ENCODE measurements at places on chromosomes 16 and 17. TPM values are rescaled to one million over a fixed set of nuclear protein-coding genes. Genes with fewer than 3 reads are reported as not detected.

The MEOX1 gene
- 20.0 TPM for total RNA-seq

The CCDC92B gene
- 0.11 TPM for total RNA-seq

The KRTAP4-9 gene
- total RNA-seq, result not detected

The MAPT gene
- 21.1 TPM for total RNA-seq

The TP53TG3F gene
- total RNA-seq, result not detected

The TMEM235 gene
- total RNA-seq, result not detected

The HID1 gene
- 14.0 TPM for total RNA-seq

The SECTM1 gene
- 1.9 TPM for total RNA-seq

The BIRC5 gene
- total RNA-seq, result 0.27 TPM

The MMP25 gene
- total RNA-seq, result 0.92 TPM

The CHST5 gene
- 0.08 TPM for total RNA-seq

The ABCA6 gene
- 29.2 TPM for total RNA-seq

The ZNF688 gene
- 12.4 TPM for total RNA-seq

The CACNG5 gene
- total RNA-seq, result not detected

The KRT40 gene
- not detected for total RNA-seq

The TPSD1 gene
- 0.44 TPM for total RNA-seq

The KCNG4 gene
- not detected for total RNA-seq

The CLEC16A gene
- total RNA-seq, result 30.8 TPM

The VWA3A gene
- 1.1 TPM for total RNA-seq

The CRAMP1 gene
- 10.4 TPM for total RNA-seq

The BAIAP3 gene
- total RNA-seq, result 3.5 TPM

The GPR179 gene
- 0.02 TPM for total RNA-seq

The GCGR gene
- total RNA-seq, result not detected

The COPZ2 gene
- total RNA-seq, result 59.1 TPM

The PRAC2 gene
- not detected for total RNA-seq

The TMEM100 gene
- total RNA-seq, result 3.7 TPM

The CES4A gene
- total RNA-seq, result 8.1 TPM

The ARHGDIG gene
- total RNA-seq, result 4.8 TPM

The VAT1L gene
- total RNA-seq, result 32.1 TPM

The PRSS53 gene
- 0.28 TPM for total RNA-seq

The LAT gene
- 0.71 TPM for total RNA-seq

The CDH16 gene
- total RNA-seq, result 0.47 TPM

The MYH13 gene
- not detected for total RNA-seq

The C17orf78 gene
- not detected for total RNA-seq

The SLC5A10 gene
- total RNA-seq, result not detected

The KRTAP3-2 gene
- not detected for total RNA-seq

The GUCY2D gene
- 0.06 TPM for total RNA-seq

The HSD17B1 gene
- total RNA-seq, result 0.97 TPM

The KRT13 gene
- not detected for total RNA-seq

The CRHR1 gene
- not detected for total RNA-seq

The LRRC36 gene
- not detected for total RNA-seq

The C17orf67 gene
- 1.5 TPM for total RNA-seq

The TBC1D3E gene
- not detected for total RNA-seq
